ENCODE measurements at places on chromosomes 5 and 9.

GRCh38 chr5:10489810-10490426 is 48.2 kb downstream of the ROPN1L start:
- no peak overlapping the region for H3K27ac ChIP-seq
- H3K27me3 ChIP-seq = no peaks in the 10 kb centered on the region
- H3K4me1 ChIP-seq = peaks cover 11% of the 10 kb centered on the region
- peaks cover 7% of the 10 kb centered on the region for H3K36me3 ChIP-seq
- DNase-seq = peak; percentile 4

- H3K4me3 ChIP-seq = no peak overlapping the region
- H3K4me1 ChIP-seq = peaks cover 57% of the 10 kb centered on the region
- H3K27me3 ChIP-seq = no peaks in the 10 kb centered on the region
- no peak for DNase-seq
- H3K36me3 ChIP-seq = no peaks in the 10 kb centered on the region
Measured at GRCh38 chr9:70470050-70471015, 55.9 kb upstream of the KLF9 start.

- no peaks in the 10 kb centered on the region for H3K27me3 ChIP-seq
- no peaks in the 10 kb centered on the region for H3K36me3 ChIP-seq
- H3K4me3 ChIP-seq = no peak overlapping the region
Measured at GRCh38 chr5:98657559-98657958, 115.9 kb upstream of the RGMB start.

DNA sequence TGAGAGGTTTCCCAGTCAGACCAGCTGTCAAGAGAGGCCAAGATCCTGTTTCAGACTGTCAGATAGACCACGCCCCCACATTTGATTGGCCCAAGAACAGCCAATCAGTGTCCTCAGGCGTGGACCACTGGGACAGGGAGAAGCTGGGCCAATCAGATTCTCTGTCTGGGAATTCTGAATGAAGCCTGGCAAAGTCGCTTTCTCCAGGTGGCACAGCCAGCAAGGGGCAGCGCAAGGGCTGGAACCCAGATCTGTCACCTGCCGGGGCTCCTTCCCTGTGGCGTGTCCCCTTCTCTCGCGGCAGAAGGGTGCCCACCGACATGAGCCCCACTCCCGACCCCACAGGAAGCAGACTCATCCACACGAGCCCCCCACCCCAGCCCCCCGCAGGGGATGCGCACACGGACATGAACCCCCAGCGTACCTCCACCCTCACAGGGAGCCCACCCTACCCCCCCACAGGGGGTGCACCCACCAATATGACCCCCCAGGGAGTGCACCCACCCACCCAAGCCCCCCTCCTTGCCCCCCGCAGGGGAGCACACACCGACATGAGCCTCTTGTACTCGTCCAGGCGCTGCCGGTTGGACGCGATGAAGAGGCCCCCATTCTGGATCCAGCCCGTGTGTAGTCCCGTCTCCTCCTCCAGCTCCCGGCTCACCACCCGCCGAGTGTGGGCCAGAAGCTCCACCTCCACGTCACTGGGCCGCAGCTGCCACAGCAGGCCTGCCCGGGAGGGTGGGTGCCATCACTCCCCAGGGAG is 6.1 kb downstream of the SARDH start:
- H3K4me3 ChIP-seq = no peak overlapping the region
- no peak for DNase-seq
- no peaks in the 10 kb centered on the region for H3K36me3 ChIP-seq
- no peaks in the 10 kb centered on the region for H3K27me3 ChIP-seq
- no peaks in the 10 kb centered on the region for H3K4me1 ChIP-seq
- H3K27ac ChIP-seq = no peak overlapping the region

DNA sequence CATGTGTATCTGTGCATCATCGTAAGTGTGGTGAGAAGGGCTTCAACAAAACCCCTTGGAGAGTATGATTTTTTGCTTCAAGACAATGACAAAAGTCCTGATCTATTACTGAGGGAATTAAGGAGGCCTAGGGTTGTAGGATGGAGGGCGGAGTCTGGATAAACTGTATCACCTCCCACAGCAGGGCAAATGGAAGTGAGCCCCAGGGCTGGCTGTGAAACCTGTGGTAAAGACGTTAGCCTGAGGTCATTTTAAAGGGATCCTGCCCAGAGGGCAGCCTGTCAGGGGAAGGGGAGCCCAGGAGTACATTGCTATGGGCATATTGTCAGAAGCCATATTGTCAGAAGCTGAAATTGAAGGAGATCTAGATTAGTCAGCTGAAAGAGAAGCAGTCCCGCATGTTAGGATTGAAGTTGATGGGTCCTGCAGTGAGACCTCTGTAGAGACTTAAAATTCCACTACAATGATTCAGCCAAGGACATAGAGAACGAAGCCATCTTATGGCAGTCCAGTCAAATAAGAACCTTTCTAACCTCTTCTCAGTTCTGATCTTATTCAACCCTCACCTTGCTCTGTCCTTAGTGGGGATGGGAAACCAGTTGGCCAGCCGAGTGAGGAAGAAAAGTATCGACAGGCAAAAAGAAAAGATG is 26.9 kb downstream of the ADGRV1 start:
- H3K27me3 ChIP-seq = peaks cover 14% of the 10 kb centered on the region
- H3K36me3 ChIP-seq = no peaks in the 10 kb centered on the region
- no peak overlapping the region for H3K27ac ChIP-seq
- no peak for DNase-seq
- H3K4me1 ChIP-seq = no peaks in the 10 kb centered on the region
